ENCODE measurements at places on chromosomes 2 and 18.

DNA sequence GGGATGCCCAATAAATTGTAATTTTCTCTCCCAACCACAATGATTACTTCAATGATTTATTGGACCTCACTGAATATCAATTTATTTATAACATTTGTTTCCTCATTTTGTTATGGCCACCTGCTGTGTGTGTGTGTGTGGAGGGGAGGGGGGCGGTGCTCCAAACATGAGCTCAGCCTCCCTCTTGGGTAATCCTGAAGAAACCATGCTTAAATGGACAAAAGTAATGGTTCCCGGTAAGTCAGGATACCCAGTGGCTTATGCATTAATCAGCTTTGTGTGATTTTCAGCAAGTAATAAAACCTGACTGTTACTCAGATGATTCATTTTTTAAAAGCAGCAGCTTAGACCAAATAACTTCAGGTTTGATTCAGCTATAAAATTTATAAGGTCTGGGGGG, 495.1 kb upstream of the MEX3C start:
- DNase-seq, result no peak

GRCh38 chr18:3524706-3525105, 74.7 kb downstream of the TGIF1 start:
- no peak for DNase-seq

DNA sequence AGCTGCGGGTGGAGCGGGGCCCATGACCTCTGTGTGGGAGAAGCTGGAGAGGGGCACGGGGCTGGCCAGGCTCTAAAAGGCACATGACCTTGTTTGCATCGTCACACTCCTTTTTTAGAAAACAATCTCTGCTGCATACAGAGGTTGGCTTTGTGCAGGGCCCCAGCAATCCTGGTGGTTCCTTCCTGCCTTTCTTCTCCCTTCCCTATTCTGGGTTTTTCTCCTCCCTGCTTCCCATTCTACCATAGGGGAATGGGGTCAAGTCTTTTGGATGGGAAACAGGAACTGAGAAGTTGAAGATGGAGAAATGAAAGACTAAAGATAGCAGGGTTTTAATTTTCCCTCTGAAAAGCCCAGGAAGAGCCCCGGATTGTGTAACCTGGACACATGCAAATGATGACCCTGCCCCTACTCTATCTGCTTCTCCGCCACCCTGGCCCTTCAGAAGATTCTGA, 53.9 kb downstream of the ASAP2 start:
- no peak for DNase-seq

GRCh38 chr18:48862132-48862531, 88.6 kb downstream of the SMAD7 start:
- DNase-seq, result no peak

GRCh38 chr2:58701688-58702301, 460.7 kb upstream of the FANCL start:
- no peak for DNase-seq

DNA sequence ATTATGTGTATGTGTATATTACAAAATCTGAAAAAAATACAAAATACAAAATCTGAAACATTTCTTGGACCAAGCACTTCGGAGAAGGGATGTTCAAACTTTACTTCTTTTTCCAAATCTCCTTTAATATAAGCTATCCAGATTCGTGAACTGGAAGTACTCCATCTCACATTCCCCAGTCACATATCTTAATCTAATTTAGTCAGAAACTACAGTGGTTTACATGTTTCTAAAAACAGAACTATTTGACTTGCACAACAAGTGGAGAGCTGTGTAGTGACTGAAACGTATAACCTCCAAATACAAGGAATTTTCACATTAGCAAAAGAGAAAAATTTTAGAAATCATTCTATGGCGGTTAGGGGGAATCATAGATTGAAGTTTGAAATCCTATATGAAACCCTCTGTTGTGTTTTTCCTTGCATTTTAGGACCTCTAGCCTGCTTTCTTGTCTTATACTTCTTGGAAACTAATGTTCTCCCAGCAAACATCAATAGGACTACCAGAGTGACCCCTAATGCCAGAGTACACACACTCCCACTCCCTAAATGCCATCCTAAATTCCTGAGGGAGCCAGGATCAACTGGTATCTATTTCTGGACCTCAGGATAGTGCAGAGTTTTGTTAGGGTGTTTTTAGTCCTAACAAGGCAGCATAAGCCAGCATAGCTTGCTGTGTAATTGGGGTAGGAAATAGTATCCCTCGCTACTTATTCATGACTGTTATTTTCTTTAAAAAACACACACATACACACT, 30.2 kb upstream of the ROCK1 start:
- no peak for DNase-seq

DNA sequence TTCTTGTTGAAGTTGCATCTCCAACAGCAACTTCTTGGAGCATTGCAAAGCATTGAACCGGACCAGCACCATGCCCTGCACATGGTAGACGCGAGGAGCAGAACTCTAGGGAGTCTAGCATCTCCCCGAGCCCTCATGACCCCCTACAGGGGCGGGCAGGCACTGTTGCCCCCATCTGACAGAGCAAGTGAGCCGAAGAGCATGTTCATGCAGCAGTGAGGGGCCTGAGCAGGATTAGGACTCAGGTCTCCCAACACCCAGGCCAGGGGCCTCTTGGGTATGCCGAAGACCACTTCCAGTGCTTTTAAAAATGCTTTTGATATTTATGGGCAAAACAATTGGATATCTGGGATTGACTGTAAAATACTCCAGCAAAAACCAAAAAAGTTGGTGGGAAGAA, 163.3 kb downstream of the TFCP2L1 start:
- no peak for DNase-seq

DNA sequence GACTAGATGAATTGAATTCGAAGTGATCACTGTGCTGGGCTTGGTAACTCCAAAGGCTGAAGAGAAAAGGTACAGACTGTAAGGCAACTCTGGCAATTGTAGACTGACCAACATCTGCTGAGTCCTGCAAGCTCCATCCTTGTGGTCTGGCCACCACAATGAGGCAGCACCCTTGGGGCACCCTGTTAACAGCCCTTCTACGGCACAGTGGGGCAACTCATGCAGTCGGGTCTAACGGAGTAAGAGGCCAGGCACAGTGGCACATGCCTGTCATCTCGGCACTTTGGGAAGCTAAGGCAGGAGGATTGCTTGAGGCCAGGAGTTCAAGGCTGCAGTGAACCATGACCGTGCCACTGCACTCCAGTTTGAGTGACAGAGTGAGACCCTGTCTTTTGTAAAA, 126.8 kb downstream of the ZAP70 start:
- no peak for DNase-seq

- DNase-seq, result no peak
These were observed at the start of gene SMAD7 for GRCh38 chr18:48950536-48951447. TSS of gene SMAD7 (minus strand) at chr18:48950965. CDS start at chr18:48950424, 541 bp downstream.

DNA sequence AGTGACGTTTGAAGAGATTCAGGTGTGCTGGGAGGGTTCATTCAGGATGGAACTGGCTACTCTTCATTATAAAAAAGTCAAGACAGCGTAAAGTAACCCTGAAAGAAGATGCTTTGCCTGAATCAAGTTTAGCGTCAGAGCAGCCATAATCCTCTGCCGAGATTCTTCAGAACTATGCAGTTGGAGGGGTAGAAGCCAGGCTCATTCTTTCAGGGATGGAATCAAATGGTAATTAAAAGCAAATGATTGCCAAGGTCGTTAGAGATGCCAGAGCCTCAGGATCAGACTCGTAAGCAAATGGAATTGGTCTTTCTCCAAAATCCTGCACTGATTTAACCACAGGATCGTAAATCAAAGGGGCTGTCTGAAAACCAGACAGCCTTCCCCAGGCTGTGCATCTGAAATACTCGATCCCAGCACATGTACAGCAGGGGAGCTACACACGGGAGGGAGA, 21.9 kb downstream of the APCDD1 start:
- no peak for DNase-seq

- no peak for DNase-seq
These were observed 157.4 kb downstream of the ANKRD30B start for GRCh38 chr18:14905350-14905749.

DNA sequence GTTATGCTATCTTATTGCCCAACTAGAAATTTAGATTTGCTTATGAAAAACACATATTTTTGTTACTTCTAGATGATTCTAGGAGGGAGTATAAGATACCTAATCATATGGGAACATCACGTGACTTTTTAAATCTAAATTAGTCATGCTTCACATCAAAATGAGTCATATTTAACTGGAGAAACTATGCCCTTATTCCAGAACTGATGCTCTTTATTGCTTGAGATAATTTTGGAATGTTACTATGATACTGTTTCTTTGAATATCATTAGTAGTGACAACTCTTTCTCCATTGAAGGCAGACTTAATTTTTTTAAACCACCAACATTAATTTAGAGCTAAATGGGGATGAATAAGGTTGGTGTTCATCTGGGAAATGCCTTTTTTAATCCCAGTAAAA, 19.9 kb upstream of the ELAC1 start:
- DNase-seq, result no peak

GRCh38 chr2:73972846-73973245, 11.9 kb upstream of the TET3 start:
- DNase-seq, result no peak

GRCh38 chr2:18750672-18751554, 161.5 kb upstream of the NT5C1B start:
- no peak for DNase-seq
